Stimulated activated CD4-positive, alpha-beta T cell treated with anti-CD3 and anti-CD28 coated beads, TNF-alpha, amount 100 ng/mL, for 48 hours (primary cell): ENCODE measurements at places on chromosomes 16 and 17.
A peak's percentile ranks its signal among the peaks of the same experiment; 100 is the strongest.

DNA sequence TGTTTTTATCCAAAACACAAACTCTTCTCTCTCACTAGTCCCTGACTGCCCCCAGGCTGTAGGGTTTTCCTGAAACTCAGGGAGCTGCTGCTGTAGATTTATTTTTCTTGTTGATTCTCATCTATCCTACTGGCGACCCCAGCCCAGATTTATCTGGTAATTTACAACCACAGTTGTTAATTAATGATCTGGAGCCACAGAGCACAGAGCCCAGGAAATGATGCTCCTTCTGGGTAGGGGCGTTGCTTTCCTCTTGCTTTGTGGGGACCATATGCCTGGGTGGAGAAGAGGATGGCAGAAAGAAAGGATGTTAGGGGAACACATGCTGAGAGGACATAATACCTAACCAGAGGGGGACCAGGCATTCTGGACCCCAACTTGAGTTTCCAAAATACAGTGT, 7.4 kb upstream of the ETV4 start:
- no peak for DNase-seq

DNA sequence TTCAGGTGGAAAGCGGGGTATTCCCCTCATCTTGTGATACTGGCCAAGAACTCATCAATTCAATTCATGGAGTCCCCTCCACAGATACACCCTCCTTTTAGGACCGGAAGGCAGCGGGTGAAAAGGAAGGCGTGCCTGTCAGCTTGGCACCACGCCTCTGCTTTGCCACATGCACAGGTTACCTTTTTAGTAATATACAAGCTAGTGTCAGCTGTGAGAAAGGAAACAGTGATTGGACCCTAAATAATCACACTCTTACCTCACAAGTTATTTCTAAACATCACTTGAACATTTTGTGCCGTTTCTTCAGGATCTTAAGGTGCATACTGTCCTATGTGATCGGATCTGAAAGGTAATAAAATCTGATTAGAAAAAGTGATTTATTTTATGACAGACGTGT, 15.7 kb downstream of the ZDHHC7 start:
- DNase-seq: no peak

DNA sequence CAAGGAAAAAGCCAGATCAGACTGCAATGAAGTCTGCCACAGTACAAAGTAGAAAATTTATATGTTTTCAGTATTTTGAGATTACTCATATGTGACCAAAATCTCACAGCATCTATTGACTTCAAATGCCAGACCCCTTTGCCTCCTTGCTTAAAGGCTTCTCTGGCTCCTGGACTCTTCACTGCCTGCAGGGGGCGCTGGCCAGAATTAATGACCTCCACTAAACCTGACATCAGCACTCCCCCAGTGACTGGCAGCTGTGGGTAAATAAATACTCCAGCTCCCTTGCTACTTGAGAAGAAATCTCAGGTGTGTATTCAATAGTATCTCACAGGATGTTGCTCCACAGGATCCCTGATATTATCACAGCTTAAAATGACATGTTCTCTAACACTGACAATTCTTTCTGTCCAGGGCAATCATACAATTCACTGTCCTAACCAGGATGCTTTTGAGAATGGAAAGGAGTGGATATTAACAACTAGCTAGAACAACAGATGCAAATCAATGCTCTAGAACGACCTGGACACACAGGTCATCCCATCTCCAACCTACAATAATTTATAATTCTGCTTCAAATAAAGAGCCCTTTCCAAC, 4.0 kb downstream of the BECN1 start:
- DNase-seq: peak; percentile 65

DNA sequence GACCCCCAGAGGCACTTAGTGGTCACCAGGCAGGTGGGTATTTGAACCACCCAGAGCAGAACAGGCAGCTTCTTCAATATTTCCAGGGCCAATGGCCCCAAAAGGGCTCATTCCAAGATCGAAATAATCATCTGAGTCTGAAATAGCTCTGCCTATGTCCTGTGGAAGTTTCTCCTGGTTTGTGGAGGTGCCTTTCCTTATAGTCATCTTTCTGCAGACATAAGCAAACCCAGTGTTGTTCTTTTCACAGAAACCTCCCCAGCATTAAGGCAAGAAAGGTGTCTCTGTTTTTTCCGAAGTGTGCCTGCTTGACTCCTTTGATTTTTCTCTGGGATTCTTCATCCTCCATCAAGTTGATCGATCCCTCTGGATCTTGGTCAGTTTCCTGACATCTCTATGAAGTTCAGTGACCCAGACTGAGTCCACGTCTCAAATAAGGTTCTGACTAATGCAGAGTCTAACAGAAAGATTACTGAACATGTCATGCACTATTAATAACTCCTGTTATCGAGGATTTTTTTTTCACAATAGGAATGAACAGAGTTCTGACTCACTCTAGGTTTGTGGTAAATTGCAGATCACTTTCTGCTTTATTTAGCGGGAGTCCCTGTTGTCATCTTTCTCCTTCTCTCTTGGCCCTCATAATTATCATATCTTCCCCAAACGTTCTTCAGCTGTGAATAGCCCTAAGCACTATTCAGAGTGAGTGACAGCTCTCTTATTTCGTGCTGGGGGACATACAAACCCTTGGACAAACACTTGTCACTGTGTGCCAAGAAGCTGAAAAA, 1.5 kb downstream of the LRRC3C start:
- DNase-seq: no peak

- DNase-seq: no peak
These were observed 215.6 kb upstream of the CDH5 start for GRCh38 chr16:66150698-66151482.

- DNase-seq: no peak
These were observed 56.2 kb upstream of the TEKT3 start for GRCh38 chr17:15397620-15398019.

DNA sequence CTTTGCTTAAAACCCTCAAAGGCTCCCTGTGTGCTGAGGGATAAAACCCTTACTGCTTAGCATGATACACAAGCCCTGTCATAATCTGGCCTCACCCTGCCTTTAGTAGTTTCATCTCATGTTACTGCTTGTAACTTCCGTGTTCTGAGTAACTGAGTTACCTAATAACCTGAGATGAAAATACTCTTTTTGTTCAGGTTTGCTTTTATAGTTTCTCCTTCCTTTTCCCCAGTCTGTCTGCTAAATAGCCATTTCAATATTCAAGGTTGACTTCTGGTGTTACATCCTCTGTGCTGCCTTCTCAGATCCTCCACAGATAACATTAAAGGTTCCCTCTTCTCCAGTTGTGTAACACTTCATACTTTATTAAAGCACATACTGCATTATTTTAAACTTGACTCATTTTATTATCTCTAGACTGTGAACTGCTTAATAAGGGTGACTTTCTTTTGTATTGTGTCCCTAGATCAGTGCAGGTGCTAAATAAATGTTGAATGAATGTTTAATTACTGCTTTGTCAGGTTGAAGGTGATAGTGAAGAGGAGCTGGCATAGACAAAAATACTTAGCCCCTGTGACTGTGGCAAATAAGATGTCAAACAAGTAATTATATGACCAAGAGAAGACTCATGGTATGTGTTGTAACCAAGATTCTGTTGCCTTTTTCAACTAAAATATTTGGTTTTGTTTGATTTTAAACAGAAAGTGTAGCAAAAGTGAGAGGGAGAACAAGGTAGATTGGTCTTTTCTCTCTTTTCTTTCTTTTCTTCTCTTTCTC, 47.8 kb downstream of the NFAT5 start:
- DNase-seq: no peak

GRCh38 chr16:88807142-88807625, 3.6 kb downstream of the CDT1 start:
- DNase-seq: no peak

DNA sequence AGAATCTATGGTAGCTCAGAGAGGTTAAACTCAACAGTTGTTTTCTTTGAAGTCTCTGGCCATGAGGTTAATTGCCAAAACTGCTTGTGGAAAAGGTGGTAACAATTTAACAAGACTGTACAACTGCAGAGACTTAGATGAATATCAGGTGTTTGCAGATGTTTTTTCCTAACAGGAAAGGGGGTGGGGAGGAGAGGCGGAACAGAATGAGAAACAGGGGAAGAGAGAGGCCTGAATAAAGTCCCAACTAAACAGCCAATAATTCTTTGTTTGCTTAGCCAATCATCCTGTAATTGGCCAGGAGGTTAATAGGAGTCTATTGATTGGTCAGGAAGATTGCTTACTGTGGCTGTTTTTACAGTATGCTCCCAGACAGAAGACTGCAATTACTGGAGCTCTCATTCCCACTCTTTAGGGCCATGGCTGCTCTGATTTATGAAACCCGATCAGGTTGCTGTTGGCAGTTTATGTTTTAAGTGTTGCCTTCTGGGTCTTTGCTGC, 249.7 kb upstream of the TBX2 start:
- no peak for DNase-seq

GRCh38 chr16:7605812-7606211, 273.2 kb downstream of the RBFOX1 start:
- DNase-seq: no peak

GRCh38 chr16:12613131-12613991, 190.3 kb downstream of the CPPED1 start:
- DNase-seq: peak; percentile 56
